Activated T-cell treated with anti-CD3 and anti-CD28 coated beads for 48 hours (primary cell): ENCODE measurements at places on chromosomes 3 and 15.

DNA sequence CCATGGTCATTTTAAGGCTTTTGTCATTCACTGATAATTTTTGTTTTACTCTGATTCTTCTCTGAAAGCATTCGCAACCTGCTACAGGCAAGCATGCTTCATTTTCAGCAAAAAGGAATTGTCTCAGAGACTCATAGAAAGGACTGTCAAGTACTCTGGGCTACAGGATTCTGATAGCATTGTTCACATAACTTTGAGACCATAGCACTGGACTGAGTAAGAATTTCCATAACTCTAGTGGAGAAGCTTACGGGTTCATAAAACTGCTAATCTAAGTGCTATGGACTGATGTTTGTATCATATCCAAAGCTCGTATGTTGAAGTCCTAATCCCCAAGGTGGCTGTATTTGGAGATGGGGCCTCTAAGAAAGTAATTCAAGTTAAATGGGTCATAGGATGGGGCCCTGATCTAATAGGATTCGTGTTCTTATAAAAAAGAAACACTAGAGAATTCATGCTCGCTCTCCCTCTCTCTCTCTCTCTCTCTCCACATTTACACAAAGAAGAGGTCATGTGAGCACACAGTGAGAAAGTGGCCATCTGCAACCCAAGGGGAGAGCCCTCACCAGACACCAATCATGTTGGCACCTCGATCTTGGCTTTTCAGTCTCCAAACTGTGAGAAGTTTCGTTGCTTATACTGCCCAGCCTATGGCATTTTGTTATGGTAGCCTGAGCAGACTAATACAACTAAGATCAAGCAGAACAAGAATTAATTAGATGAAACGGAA, 60.4 kb downstream of the CRYGS start:
- DNase-seq: no peak

DNA sequence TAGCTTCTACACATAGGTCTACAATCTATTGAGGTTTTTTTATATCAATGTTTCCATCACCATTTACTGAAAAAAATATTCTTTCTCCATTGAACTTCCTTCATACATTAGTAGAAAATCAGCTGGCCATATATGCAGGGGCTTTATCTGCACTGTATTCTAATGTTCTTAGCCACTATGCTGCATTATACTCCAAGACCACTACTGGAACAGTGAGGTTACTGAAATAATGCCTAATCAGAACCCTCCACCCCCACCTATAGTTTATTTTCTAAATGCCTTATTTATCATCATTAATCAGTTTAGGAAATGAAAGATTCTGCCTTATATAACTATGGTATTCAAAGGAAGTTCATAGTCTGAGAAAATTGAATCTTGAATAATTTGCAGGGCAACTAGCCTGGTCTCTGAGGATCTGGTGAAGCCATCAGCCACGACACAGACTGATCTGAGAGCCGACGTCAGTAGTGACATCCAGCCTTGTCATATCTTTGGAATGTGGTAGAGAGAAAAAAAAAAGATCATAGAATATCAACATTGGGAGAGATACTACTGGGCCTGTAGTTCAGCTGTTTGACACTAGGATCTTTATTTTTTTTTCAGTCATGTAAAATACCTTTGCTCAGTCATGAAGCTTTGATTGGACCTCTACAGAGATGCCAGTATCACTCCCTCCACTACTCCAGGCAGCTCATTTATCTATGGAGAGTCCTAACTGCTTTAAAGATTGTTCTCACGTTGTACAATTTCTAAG, 66.6 kb downstream of the P3H2 start:
- no peak for DNase-seq

GRCh38 chr15:63971427-63971805, 74.9 kb downstream of the DAPK2 start:
- peak; percentile 49 for DNase-seq

GRCh38 chr15:60993008-60993407, 236.1 kb downstream of the RORA start:
- no peak for DNase-seq

- no peak for DNase-seq
Measured at GRCh38 chr15:81886591-81886990, 159.2 kb downstream of the MEX3B start.

- DNase-seq: no peak
Measured at GRCh38 chr3:15713364-15713763, 84.4 kb downstream of the ANKRD28 start.

DNA sequence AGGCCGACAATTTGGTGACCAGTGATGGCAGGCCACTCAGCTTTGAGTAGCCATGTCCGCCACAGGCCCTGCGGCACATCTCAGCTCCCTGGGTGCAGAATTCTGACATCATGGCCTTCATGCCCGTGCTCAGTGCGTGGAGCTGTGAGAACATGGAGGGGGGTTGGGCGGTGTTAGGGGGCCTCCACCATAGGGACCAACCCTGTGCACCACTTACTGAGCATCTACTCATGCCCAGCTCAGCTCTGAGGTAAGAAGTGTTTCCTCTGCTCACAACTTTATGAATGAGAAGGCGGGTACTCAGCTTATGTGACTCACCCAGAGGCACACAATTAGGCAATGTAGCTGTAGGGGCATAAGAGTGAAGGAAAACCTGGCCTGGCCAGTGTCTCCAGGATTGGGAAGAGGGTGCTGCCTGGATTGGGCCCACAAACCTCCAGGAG, 10.5 kb downstream of the ACOX2 start:
- no peak for DNase-seq

GRCh38 chr15:92831336-92831654, 68.8 kb upstream of the CHD2 start:
- DNase-seq: no peak

- DNase-seq: peak; percentile 95
Measured at GRCh38 chr15:64387562-64388168, at the start of gene TRIP4. TSS of gene TRIP4 (plus strand) at chr15:64387836. CDS start at chr15:64387864, 28 bp downstream.

GRCh38 chr3:186411994-186412393, 50.0 kb upstream of the DGKG start:
- peak; percentile 31 for DNase-seq

GRCh38 chr3:111768571-111769100, 90.4 kb upstream of the PHLDB2 start:
- no peak for DNase-seq

DNA sequence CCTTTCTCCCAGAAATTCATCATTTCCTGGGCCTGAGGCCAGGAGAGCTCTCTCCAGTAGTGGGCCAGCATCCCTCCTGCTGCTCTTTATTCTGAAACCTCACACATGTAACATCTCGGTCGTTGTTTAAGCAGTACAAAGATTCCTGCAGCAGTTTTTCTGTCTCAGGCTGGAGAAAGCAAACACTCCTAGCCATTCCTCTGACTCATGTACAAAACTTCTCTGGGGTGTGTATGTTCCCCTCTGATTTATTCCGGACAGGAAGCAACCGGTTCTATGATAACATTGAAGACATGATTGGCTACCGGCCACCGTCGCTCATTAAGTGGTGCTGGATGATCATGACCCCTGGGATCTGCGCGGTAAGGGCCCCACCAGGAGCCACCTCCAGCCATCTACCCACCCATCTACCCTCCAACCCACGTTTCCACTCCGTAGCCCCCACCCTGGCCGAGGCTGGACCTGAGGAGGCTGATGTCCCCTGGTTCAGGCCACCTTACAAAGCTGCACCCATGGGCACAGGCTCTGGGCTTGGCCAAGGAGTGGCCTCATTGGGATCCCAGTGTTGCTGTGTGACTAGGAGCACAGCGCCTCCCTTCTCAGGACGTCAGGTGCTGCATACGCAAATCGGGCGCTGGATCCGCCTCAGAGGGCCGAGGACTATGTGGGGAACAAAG, 58.6 kb upstream of the SLC6A1 start:
- no peak for DNase-seq

- DNase-seq: no peak
Measured at GRCh38 chr3:2872884-2873283, 237.3 kb downstream of the IL5RA start.

DNA sequence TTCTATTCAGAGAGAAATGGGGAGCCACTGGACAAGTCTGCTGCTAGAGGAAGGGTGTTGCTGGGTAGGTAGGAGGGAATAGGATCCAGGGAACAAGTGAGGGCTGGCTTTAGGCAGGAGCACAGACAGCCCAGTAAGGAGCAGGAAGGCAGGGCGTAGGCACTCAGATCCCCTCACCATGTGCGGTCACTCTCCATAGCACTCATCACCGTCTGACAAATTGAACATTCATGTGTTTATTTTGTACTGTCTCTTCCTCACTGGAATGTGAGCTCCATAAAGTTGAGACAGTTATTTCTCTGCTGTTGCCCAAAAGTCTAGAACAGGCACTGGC, 24.2 kb upstream of the LRRC34 start:
- no peak for DNase-seq

DNA sequence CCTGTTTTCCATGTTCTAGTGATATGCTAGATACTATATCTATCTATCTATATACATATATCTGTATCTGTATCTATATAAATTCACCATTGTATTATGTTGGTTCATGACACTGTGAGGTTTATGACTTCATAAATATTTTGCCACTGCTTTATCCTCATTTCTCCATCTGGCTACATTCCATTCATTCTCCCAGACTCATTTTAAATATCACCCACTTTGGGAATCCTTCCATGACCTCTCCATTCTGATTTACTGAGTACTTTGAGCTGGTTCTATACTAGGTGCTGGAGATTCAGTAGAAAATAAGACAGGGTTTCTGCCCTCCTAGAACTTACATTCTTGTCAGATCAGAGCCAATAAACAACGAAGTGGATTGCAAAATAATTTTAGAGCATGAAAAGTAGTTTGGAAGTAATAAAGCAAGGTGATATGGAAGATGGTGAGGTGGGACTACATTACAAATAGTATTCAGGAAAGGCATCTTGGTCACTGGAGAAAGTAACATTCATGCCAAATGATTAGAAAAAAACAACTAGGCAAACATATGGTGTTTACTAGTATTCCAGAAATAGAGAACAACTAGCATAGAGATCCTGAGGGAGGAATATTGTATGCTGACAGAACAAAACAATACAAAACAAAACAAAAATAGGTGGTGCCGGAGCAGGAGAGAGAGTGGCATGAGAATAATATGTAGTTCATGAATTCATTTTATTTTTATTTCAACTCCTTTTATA, 11.6 kb upstream of the PLSCR4 start:
- no peak for DNase-seq

- DNase-seq: no peak
Measured at GRCh38 chr15:61880084-61880483, 180.2 kb downstream of the VPS13C start.

DNA sequence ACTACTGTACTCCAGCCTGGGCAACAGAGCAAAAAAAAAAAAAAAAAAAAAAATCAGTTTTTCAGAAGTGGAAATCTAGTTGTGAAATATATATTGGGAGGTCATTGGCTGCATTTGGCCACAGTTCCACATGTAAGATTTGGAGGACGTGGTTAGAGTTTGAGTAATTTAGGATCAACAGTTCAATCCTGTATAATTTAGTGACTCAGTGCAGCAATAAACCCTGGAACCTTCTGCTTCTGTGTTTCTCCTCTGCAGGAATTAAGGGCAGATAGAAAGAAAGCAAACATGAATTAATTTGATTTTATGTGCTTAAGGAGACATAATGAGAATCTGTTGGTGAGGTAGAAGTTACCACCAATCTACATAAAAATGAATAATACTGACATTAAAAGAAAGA, 347.0 kb downstream of the PTPRG start:
- DNase-seq: no peak
